Hematopoietic multipotent progenitor cell treated with erythropoietin and hydrocortisone succinate and interleukin-3 and kit ligand, for 4 days (in vitro differentiated cells): ENCODE measurements at places on chromosomes 2 and 18.
A peak's percentile ranks its signal among the peaks of the same experiment; 100 is the strongest.

DNA sequence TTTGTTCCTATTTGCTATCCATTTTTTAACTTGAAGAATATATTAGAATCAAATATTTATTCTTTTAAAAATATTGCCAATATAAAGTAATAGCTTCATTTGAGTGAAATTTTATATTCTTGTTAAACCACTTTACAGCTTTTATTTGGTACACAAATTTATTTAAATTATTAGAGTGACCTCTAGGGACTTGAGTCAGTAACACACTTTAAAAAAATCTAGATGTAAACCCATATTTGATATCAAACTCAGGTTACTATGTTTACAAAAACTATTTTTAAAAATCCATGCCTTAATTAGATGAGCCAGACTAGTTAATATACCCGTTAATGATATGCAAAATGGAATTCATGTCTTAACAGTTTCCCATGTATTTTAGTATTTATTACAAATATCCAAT, 134.6 kb downstream of the MAP4K4 start:
- DNase-seq = peak; percentile 55

DNA sequence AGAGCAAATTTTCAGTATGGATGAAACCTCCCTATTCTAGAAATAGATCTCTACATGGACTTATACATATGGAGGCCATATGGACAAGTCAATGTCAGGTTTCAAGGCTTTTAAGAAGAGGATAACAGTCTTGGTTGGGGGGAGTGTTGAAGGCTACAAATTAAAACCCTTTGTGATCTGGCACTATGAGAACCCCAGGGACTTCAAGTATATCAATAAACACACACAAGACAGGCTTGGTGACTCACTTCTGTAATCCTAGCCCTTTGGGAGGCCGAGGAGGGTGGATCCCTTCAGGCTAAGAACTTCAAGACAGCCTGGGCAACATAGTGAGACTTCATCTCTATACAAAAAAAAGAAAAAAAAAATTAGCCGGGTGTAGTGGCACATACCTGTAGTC, 127.2 kb upstream of the SP5 start:
- no peak for DNase-seq

DNA sequence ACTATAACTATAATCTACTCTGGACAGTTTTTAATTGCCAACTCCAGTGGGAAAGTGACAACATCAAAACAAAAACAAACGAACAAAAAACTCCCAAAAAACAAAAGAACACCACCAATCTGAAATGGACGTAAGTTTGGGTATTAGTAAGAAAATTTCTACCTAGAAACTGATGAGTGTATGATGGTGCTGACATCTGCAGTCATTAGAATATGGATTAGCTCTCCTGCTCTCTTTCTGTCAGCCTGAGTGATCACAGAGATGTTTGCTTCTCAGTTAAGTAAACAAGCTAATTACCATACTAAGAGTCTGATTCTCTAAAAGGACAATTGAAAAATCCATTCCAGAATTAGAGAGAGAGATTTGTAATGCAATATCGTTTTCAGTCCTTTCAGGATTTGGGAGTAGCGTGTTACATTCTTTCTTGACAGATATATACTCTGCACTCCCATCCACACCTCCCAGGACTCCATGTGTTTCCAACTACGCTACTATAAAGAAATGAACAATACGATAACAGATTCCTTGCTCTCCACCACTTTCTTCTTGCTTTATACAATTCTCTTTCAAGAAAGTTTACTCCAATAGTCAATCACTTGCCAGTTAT, 1347.4 kb upstream of the PIK3C3 start:
- no peak for DNase-seq

- DNase-seq = no peak
Observed at GRCh38 chr2:212906620-212907019, 244.8 kb downstream of the IKZF2 start.

DNA sequence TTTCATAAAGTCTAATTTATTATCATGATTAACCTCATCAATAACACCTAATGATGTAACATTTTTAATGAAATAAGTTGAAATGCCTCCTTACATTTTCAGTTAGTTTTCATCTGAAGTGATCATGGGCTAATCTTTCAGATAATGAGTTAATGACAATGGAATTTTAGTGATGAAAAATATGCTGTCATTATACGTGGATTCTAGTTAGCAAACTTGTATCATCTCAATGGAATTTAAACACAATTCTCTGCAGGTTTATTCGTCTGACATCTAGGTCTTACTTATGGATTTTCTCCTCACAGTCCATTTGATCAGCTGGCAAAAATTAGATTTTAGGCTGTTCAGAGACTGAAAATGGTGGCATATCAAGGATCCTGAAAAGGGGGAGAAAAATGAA, 885.0 kb downstream of the SLC4A3 start:
- no peak for DNase-seq

GRCh38 chr2:188893972-188894371, 80.2 kb upstream of the COL3A1 start:
- DNase-seq = no peak

DNA sequence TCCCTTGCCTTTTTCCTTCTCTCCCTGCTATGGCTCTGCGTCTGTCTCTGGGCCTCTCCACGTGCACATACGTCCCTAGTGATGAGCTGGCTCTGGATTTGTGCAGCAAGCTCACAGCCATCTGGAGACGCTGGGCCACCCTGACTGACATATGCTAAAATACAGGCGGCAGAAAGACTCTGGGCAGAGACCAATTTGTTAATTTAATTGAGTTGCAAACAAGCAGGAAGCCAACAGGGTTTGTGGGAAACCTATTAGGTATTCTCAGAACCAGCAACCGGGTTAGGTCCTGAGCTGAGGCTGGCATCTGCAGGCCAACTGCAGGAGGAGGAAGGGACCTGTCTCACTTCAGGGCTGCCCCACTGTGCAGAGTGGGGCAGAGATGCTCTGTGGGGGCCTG, 53.5 kb upstream of the SMAD2 start:
- DNase-seq = no peak

DNA sequence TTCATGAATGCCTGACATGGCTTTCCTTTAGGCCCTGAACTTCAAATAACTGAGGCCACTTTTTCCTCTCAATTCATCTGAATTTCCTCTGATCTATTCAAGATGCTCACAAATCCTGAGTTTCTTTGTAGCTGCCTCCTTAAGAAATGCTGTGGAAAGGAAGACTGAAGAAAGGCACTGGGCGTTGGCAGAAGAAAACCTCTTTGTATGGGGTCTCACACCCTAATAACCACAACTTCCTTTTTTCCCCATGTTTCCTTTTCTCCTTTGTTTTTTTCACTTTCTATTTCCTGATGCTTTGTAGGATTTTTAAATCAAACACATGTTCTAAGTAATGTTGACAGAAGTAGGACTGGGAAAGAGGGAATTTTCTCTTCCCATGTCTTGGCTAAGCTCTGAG, 447.4 kb downstream of the CMPK2 start:
- no peak for DNase-seq

- peak; percentile 64 for DNase-seq
Observed at GRCh38 chr2:216535454-216535995, 36.9 kb downstream of the RPL37A start.

- DNase-seq = peak; percentile 77
Observed at GRCh38 chr18:59272891-59273758, at the start of gene RAX. Gene RAX (minus strand): TSS chr18:59273454. CDS start chr18:59273206, 248 bp downstream.

- no peak for DNase-seq
Observed at GRCh38 chr18:57539702-57540101, 46.8 kb downstream of the FECH start.

- DNase-seq = no peak
Observed at GRCh38 chr2:2590841-2591541, 259.9 kb upstream of the MYT1L start.

- no peak for DNase-seq
Observed at GRCh38 chr18:46080156-46080555, 8.1 kb upstream of the PSTPIP2 start.

DNA sequence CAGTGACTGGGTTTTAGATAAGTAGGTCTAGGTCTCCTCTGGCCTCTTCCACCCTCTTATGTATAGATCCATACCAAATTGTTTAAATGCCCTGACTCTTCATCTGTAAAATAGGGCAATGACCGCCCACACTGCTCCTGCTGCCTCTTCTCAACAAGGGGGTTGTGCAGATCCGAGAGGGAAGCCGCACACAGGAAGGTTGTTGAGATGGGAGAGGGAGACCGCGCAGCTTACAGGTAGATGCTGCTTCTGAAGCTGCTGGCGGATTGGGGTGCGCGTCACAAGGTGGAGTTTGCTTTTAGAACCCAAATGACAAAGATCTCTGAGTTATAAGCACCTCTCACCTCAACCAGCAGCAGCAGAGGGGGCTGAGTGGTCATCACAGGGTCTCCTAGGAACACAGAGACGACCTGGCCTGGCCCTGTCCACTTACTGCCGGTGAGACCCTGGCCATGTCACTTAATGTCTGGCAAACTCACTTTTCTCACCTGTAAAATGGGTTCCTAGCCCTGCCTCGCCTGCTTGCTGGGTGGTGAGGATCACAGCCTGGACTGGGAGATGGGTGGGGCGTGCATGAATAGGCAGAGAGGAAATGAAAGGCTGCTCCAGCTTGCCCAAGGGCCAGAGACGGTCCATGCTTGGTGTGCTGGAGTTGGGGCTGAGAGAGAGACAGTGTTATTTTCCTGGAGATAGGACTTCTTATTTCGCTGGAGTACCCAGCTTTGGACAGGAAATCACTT, 251.3 kb downstream of the EIPR1 start:
- DNase-seq = no peak

GRCh38 chr18:29181151-29181901, 1004.4 kb upstream of the CDH2 start:
- no peak for DNase-seq

DNA sequence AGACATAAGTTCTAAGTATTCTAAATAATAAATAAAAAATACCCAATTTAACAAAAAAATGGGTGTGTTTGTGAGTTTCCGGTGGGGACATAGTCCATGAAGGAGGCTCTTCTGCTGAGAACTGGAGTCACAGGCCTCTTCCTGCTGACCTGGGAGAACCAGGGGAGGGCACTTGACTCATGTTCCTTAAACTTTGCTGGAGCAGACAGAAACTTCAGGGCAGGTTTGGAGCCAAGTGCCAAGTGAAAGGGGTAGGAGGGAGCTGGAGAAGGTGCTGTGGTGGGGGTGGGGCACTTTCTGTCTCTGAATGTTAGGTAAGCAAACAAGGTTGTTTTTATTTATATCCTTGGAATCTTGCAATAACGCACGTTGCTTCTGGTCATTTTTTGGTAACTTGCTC, 78.8 kb upstream of the TTN start:
- DNase-seq = no peak

DNA sequence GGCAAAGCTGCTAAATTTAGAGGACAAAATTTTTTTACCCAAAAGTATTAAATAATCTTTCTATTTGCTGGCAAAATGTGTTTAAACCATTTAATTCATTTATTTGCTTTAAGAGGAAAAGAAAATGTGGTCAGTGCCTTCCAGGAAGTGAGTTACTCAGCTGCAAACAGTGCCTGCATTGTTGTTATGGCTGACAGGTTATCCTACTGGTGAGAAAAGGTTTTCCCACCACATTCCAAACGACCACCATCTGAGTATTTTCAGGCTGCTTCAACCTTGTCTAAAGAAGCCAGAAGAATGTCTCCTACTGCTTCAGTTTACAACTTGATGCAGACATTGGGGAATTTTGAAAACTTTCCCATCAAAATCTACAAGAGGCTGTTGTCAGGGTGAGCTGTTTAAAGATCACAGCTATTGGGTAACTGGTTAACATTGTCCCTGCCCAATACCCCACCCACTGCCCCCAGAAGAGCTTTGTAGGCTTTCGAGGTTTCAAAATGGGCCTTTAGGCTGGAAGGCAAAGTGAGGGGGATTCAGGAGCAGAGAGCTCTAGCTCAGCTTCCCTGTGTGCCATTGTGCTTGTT, 461.3 kb upstream of the FANCL start:
- DNase-seq = no peak

GRCh38 chr2:160261732-160262131, 61.7 kb upstream of the ITGB6 start:
- no peak for DNase-seq

GRCh38 chr2:141630407-141630930, 500.3 kb downstream of the LRP1B start:
- no peak for DNase-seq

DNA sequence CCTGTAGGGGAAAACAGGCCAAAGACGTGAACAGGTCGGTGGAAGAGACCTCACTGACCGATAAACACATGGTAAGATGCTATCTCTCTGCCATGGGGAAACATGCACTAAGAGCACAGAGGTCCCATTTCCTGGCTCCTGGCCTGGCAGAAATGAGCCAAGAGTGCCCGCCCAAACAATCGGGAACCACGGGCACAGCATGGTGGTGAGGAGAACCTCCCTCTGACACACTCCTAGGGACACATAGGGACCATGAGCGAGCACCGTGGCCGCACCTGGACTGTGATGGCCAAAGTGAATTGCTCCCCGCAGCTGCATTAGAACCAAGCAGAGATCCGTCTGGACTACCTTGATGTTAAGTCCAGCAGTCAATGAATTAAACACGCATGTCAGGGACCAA, 11.1 kb downstream of the HS6ST1 start:
- DNase-seq = no peak

GRCh38 chr2:72674982-72675915, 150.6 kb downstream of the EXOC6B start:
- DNase-seq = no peak

DNA sequence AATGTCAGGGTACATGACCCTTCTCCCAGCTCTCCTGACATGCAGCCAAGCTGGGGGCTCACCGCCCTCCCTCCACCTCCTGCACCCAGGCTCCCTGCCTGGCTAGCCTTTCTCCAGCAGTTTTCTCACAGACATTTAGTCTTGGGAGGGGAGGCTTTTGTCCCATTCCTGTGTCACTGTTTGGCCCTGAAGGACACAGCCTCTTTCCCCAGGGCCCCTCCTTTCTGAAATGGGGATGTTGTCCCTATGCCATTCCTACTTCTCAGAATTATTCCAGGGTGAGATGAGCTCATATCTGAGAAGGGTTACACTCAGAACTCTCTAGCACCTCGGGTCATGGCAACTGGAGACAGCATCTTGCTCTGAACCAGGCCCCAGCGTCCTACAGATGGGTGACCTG, 47.3 kb upstream of the MRPL33 start:
- no peak for DNase-seq

DNA sequence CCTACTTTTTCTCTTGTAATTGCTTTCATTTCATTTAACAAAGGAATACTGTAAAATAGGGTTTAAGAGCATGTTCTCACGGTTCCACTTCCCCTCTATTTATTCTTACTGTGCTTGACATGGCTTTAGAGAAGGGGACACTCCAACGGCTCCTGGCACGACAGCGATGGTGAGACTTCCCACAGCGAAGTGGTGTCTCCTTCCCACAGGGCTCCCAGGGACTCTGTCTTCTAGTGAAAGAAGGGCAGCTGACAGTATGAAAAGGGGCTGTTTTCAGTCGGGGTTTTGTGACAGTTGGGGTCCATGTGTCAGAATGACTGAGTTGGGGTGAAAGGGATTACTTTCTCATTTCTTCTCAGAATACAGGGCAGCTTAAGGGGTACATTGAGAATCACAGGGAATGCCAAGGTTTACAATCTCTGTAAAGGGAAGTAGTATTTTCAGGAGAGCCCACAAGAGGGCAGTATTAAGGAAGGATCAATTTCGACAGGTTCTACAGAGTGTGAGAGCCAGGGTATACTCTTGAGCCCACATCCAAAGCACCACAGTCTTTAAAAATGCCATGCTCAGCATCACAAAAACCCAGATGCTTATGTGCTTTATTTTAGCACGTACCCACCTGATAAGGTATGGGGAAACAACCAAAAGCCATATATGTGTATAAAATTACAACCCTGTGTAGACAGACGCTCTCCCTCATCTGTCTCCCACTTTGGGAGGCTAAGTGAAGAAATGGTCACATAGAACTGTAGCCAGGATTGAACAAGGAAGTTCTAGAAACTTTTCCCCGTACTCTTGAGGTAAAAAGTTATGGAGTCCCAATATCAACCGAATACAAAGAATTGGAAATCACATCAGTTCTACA, 31.3 kb upstream of the RAPGEF4 start:
- peak; percentile 55 for DNase-seq

- DNase-seq = no peak
Observed at GRCh38 chr2:205679410-205680009, 2.8 kb upstream of the NRP2 start.
